ENCODE measurements at places on chromosomes 5 and 9.

- DNase-seq = peak; percentile 72
Measured at GRCh38 chr9:16341177-16341576, 529.3 kb downstream of the BNC2 start.

GRCh38 chr9:88528080-88528790 is 6.7 kb upstream of the NXNL2 start:
- DNase-seq = no peak

DNA sequence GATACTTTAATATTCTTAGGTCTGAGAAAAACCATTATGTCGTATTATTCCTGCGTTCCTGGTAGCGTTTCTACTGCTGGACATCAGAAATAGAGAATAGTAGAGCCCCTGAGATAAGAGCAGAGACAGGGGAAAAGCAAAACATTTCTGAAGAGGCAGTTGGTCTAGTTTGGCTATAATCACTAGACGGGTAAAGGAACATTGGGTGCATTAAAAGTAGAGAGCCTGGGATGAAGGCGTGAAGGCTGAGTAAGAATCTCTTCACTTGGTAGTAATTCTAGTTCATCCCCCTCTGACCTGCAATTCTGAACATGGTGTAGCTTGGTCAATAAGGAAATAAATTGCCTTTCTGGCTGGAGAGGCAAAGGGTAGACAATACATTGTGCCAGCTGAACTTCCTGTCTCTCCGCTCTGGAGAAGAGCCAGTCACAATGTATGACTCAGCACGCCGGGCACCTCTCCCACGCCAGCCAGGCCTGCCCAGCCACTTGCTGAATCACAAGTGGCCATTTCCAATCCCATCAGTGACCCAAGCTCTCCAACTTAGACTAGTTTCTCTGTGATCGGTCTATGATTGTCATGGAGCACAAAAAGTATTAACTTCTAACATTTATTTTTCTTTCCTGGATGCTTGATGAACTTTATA is 75.4 kb downstream of the STK32A start:
- no peak for DNase-seq

- no peak for DNase-seq
Measured at GRCh38 chr5:135997673-135998335, 31.0 kb upstream of the TGFBI start.

DNA sequence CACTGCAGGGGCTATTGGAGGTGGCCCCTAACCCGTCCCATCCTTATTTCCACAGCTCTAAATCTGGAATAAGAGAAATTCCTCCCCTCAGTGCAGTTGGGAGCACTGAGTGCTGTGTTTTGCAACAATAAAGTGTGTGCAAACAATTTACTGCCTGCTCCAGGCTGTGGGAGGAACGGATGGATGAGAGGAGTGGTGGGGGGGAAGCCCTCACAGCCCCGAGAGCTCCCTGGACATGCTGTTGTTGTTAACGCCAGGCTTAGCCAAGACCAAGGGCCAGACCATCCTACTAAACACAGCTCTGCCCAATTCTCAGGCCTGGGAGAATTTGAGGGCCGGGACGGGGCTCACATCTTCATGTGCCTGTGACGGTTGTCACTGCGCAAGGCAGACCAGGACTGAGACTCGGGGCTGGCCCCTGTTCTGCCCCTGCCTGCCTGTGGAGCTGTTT is 200.2 kb downstream of the DAB2IP start:
- no peak for DNase-seq

DNA sequence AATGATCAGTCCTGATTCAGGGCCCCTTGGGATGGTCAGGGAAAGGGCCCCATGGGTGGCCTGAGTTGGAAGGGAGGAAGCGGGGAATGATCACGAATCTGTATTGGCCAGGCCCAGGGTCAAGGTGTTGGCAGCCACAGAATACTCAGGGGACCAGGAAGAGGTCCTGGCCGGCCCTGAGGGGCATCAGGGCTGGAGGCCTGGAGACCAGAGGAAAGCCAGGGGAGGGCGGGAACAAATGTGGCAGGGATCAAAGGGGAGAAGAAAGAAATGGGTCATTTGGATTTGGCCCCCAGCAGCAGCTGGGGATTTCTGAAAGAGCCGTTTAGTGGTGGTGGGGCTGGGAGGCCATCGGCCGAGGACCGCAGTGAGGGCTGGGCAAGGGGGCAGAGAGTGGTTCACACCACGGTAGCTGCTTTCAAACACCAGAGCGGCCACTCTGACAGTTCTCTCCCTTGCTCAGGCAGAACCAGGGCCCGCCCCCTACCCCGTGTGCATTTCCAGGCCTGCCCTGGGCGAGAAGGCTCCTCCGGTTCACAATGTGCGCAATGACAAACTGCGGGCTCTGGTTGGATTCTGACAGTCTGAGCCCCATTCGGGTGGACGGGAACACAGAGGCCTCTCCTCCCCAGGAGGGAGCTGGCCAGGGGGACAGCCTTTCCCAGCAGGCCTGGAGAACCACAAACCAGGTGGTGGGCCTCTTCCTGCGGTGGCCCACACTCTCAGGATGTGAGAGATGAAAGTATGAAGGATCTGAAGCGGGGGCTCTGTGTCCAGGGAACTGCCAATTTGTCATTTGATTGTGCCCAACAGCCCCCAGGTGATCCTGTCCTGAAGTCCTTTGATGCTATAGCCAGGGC is 220.3 kb upstream of the IER5L start:
- DNase-seq = no peak

- no peak for DNase-seq
Measured at GRCh38 chr9:130713286-130713960, 19.8 kb downstream of the EXOSC2 start.

GRCh38 chr9:99040911-99041582 is 63.9 kb upstream of the TGFBR1 start:
- DNase-seq = peak; percentile 94

- DNase-seq = no peak
Measured at GRCh38 chr5:14753947-14754346, 89.4 kb downstream of the OTULIN start.

DNA sequence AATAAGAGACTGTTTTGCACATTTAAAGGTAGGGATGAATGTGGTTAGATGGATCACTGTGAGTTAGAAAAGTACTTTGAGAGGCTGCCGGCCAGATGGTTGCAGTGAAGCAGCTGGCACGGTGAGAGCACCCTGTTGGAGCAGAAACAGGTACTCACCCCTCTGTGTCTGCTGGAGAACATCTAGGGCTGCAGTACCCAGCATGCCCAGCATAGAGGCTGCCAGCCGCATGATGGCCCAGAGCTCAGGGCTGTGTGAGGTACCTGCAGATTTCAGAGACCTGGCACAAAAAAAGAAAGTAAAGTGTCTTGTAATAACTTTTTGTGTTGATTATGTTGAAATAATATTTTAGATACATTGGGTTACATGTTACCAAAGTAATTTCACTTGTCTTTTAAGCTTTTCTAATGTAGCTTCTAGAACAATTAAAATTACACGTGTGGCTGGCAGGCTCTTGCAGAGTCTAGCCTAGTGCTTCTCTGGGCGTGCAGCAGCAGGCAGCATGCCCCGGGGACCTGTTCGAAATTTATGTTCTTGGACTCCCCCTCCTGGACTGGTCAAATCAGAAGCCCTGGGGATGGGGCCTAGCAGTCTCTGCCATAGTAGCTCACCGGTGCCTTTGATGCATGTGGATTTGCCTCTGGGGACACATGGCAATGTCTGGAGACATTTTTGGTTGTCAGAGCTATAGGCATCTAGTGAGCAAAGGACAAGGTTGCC is 11.1 kb downstream of the WDR5 start:
- no peak for DNase-seq

- no peak for DNase-seq
Measured at GRCh38 chr5:56039985-56040384, 45.2 kb upstream of the IL6ST start.

DNA sequence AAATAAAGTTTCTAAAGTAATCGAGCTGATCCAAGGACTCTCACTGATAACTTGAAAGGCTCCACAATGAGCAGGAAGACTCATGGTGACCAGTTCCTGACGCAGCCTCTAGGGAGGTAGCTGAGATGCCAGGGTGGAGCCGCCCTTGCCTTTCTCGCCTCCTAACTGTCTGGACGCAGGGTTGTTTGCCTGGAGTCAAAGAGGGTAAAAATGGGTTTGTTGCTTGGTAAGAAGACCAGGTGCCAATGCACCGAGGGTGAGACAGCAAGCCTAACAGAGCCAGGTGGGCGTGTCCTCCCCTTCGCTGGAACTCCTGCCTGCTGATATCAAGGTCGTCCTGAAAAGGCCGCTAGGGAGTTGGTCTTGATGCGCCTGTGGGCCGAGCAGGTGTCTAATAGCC is 48.6 kb upstream of the FCN1 start:
- DNase-seq = no peak

- DNase-seq = peak; percentile 18
Measured at GRCh38 chr9:2837915-2838314, 6.0 kb downstream of the PUM3 start.

GRCh38 chr5:55816342-55816741 is 34.8 kb upstream of the IL31RA start:
- peak; percentile 94 for DNase-seq

GRCh38 chr9:128260340-128260739 is 15.5 kb downstream of the GOLGA2 start:
- DNase-seq = no peak

GRCh38 chr9:119126040-119126439 is 243.2 kb downstream of the BRINP1 start:
- DNase-seq = no peak

- DNase-seq = no peak
Measured at GRCh38 chr5:161660806-161661205, 24.7 kb upstream of the GABRA6 start.
